Stomach (tissue), 19 donors: ENCODE measurements at places on chromosomes 4 and X. TPM values are rescaled to one million over a fixed set of nuclear protein-coding genes. Genes with fewer than 3 reads are reported as not detected.

DNA sequence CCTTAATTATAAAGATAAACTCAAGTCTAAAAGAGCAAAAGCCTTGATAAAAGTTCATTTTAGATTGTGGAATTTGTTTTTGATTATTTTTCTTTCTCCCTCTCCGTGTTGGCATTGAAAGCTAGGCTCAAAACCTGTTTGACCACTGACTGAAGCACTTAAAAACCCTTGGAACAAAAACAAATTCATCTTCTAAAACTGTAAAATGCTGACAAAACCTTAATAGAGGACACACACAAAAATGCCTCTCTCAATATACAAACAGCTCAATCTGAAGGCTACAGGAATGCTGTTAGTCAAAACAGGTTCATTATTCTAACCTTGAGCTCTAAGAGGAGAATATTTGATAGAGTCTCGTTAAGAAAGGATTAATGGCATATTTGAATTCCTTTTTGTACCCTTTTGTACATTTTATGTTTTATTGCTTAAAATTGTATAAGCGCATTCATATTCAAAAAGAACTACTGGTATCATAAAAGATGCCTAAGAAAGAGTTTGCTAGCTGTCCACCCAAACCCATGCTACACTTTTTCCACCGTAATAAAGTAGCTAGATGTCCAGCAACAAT, 74.3 kb upstream of the NAP1L5 start:
- H3K36me3 ChIP-seq: no peaks in the 10 kb centered on the region
- peak; percentile 37 for DNase-seq
- H3K4me3 ChIP-seq: no peak overlapping the region
- H3K27me3 ChIP-seq: no peaks in the 10 kb centered on the region
- no peaks in the 10 kb centered on the region for H3K4me1 ChIP-seq

Gene SERPINA7
- total RNA-seq: not detected

- no peaks in the 10 kb centered on the region for H3K27me3 ChIP-seq
- H3K4me1 ChIP-seq: no peaks in the 10 kb centered on the region
- H3K4me3 ChIP-seq: no peak overlapping the region
- H3K27ac ChIP-seq: no peak overlapping the region
- H3K36me3 ChIP-seq: no peaks in the 10 kb centered on the region
Observed at GRCh38 chr4:115090483-115091075, 22.8 kb downstream of the NDST4 start.

Gene SULT1E1
- 3.5 TPM for total RNA-seq

GRCh38 chr4:71195924-71196323, 142.9 kb upstream of the SLC4A4 start:
- H3K36me3 ChIP-seq: no peaks in the 10 kb centered on the region
- no peak overlapping the region for H3K4me3 ChIP-seq
- no peak overlapping the region for H3K27ac ChIP-seq
